IPS-NIHi11 (cell line): ENCODE measurements at places on chromosomes 5 and 9.

DNA sequence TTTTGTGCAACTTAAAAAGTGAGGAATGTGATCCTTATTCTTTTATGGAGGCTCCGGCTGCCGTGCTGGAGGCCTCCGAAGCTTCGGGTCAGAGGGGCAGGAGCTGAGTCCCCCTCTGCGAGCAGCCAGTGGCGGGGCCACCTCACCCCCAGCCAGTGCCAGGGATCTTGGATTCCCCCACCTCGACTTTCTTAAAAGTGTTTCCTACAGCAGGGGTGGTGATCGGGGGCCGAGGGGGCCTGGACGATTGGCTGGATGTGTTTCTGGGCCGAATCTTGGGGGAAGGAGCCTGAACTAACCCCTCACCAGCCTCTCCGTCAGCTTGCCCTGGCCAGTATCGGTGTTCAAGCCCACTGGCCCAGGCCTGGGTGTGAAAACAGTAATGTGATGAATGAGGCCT is 92.2 kb upstream of the LMX1B start:
- no peak for DNase-seq

- no peak for DNase-seq
Observed at GRCh38 chr9:107367727-107368502, 84.8 kb downstream of the RAD23B start.

DNA sequence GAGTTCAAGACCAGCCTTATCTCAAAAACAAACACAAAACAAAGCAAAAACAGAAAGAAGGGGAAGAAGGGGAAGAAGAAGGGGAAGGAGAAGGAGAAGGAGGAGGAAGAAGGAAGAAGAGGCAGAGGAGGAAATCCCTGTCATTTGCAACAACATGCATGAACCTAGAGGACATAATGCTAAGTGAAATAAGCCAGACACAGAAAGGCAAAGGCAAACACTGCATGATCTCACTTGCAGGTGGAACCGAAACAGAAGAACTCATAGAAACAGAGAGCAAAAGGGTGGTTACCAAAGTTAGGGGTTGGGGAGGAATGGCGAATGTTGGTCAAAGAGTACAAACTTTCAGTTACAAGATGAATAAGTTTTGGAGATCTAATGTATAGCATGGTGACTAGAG is 135.4 kb downstream of the UGCG start:
- DNase-seq: no peak

GRCh38 chr5:16774806-16775205 is 158.0 kb upstream of the RETREG1 start:
- DNase-seq: no peak

- DNase-seq: no peak
Observed at GRCh38 chr5:124652892-124653441, 93.5 kb downstream of the ZNF608 start.

- no peak for DNase-seq
Observed at GRCh38 chr9:77402286-77402685, 225.0 kb downstream of the VPS13A start.

- no peak for DNase-seq
Observed at GRCh38 chr9:137459601-137460362, 648 bp upstream of the NSMF start.

- no peak for DNase-seq
Observed at GRCh38 chr9:18722882-18723281, 248.9 kb downstream of the ADAMTSL1 start.

DNA sequence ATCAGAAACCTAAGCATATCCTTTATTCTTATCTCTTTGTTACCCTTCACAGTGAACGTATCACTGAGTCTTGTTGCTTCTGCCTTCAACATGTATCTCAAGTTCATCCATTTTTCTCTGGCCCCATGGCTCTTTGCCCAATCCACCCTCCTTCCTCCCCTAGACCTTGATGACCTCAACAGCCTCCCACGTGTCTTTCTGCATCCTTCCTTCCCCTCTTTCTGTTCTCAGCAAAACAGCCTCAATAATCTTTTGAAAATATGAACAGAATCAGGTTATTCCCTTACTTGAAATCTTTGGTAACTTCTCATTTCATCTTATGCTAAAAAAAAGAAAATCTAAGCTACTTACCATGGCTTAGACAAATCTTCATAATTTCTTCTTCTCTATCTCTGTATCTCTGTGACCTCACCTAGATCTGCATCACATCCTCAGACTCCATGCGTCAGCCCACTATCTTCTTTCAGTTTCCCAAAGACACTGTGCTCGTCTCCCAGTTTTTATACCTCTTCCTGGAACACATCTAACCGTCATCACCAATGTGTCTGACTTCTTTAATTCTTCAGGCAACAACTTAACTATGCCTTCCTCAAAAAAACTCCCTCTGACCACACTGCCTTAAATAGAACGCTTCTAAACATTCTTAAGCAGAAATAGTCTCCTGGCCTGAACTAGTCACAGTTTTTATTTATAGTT is 208.0 kb downstream of the PARP8 start:
- no peak for DNase-seq

GRCh38 chr5:125149527-125149926 is 403.1 kb upstream of the ZNF608 start:
- no peak for DNase-seq

DNA sequence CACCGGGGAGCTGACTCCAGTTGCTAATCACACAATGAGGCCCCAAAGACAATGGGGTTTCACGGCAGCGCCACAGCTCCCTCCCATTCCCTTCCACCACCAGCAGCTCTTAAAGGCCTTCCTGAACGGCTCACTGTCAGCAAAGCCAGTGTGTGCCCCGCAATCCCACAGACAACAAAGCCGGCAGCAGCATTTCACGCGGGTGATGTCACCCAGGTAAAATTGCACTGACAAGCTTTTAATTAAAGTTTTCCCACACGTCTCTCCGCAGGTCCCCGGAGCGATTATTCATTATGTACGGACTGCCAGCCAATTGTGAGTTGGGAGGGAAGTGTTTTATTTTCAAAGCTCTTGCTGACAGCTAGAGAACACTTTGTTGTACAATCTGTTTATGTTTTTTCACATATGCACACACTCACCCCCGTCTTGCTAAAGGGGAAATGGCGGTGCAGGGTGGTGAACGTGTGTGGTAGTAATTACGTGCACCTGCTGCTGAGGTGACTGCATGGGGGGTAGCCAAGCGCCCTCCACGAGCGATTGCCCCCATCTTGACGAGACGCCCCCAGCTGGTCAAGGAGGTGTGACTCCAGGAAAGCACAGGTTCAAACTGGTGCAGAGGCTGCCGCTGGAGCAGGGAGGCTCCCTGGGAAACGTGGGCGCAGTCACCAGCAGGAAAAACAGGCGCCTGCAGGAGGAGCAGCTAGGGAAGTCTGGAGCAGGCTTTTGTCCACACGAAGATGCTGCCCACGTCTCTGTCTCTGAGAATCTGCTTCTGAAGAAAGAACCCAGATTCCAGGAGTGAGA is 65.0 kb downstream of the IRX2 start:
- DNase-seq: no peak
